AG04450 (cell line): ENCODE measurements at places on chromosomes 3 and 15.

- DNase-seq, result no peak
Observed at GRCh38 chr15:65052956-65053355, 7.8 kb downstream of the SLC51B start.

DNA sequence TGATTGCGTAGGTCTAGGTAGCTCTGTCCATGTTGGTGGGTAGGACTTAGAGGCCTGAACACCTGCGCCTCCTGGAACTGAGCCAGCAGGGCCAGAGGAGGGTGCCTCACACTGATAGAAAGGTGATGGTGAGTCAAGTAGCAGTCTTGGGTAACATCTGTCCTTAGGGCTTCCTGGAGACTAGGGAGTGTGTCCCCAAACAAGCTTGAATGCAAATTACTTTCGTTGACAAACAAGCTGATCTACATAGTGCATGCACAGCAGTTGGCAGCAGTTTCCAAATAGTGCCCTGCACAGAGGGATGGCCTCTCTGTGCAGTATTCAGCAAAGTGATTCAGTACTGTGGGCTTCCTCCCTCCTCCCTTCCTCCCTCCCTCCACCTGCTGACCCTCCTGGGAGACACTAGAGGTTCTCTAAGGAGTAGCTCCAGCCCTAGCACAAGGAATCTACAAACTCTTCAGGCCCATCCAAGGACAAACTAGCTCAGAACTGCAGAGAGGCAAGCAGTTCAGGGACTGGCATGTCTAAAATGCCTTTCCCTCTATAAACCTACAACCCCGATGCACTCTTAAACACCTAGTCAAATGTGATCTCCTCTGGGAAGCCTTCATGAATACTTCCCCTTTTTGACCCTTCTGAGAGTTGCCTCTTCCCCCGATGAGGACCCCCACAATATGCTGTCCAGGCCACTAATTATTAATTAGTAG is 61.0 kb downstream of the TLE3 start:
- no peak for DNase-seq

DNA sequence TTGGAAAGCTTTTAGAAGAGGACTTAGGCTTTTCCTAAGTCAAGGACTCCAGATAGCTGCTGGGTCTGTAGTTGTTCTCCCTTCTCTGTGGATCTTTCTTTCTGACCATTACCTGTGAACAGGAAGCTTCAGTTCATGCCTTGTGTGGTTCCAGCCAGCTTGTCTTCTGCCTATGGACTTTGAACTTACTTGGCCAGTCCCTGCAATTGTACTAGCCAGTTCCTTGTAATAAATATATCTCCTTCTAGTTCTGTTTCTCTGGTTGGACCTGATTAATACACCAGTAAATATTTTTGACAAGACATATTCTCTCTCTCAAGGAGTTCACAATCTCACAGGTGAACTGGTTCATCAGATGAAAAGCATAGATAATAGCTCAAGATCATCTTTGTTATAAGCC is 341.3 kb upstream of the DPPA4 start:
- no peak for DNase-seq

DNA sequence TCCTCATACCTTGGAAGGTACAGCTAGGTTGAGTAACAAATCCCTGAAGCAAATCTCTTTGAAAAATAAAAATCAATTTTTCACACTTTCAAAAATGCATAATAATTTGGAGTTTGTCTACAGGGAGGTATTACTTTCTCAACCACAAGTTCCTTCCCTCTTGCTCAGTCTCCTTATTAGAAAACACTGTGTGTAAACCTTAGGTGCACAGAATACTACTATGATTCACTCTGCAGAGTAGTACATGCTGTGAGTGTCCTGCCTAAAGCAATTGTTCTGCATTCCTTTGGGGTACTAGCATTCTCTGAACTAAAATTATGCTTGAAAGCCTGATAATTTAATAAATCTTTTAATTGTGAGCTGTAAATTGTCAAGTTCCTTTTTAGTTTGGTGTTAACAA is 115.9 kb upstream of the EPHA3 start:
- no peak for DNase-seq

GRCh38 chr3:120355486-120355885 is 6.3 kb upstream of the LRRC58 start:
- no peak for DNase-seq

DNA sequence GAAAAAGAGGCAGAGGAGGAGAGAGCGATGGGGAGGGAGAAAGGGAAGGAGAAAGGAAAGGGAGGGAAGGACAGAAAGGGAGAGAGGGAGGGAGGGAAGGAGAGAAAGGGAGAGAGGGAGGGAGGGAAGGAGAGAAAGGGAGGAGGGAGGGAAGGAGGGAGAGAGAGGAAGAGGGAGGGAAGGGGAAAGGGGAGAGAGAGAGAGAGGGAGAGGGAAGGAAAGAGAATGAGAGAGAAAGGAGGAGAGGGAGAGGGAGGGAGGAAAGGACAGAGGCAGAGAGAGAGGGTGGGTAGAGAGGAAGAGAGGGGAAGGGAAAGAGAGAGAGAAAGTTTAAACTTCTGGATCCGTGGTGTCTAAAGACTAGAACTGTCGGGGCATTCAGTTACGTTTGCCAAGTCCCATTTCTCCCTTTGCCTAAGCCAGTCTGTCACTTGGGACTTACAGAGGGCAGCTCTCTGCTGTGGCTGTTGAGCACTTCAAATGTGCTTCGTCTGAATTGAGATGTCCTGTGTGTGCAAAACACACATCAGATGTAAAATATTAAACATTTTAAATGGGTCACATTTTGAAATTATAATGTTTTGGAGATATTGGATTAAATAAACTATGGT is 62.6 kb downstream of the PLXNA1 start:
- no peak for DNase-seq

DNA sequence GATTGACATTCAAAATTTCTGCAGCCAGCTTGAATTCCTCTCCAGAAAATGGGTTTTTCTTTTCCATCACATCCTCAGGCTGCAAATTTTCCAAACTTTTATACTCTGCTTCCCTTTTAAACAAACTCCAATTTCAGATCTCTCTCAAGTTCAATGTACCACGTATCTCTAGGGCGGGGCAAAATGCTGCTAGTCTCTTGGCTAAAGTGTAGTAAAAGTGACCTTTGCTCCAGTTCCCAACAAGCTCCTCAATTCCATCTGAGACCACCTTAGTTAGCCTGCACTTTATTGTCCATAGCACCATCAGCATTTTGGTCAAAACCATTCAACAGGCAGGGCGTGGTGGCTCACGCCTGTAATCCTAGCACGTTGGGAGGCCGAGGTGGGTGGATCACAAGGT is 46.7 kb downstream of the NIPA2 start:
- DNase-seq, result no peak

DNA sequence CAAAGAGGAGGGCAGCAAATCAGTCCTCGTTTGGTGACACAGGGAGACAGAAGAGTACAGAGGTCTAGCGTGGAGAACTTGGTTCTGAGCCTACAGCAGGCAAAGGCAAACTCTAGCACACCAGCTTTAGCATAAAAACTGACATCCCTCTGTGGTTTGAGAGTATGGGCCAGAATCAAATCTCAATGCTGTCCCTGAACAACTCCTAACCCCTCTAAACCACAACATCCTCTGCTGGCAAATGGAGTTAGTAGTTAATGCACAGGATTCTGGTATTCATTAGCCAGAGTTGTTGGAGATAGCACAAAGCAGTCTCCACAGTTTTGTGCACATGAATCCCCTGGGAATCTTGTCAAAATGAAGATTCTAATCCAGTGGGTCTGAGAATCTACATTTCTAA is 315.8 kb downstream of the NTRK3 start:
- no peak for DNase-seq

DNA sequence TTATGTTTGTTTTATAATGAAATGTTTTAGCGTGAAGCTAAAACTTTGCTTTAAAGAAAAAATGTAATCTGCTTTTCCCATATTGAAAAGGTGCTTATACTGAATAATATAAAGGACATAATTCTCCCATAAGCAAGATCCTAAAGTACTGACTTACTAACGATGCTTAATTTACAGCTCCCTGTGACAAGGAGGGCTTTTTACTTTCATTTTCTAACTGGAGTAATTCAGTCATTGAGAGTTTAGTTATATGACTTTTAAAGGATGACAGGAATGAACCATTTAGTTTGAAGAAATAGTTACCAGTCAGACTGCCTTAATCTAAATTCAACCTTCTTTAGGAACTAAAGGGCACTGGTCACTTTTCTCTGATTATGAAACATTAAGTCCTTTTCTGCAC is 19.3 kb upstream of the ZPLD1 start:
- no peak for DNase-seq

GRCh38 chr15:35305946-35306345 is 220.9 kb upstream of the NANOGP8 start:
- peak; percentile 67 for DNase-seq

GRCh38 chr3:177474652-177475355 is 277.5 kb upstream of the TBL1XR1 start:
- DNase-seq, result no peak

- DNase-seq, result no peak
Observed at GRCh38 chr3:182179631-182180030, 467.9 kb downstream of the SOX2 start.

DNA sequence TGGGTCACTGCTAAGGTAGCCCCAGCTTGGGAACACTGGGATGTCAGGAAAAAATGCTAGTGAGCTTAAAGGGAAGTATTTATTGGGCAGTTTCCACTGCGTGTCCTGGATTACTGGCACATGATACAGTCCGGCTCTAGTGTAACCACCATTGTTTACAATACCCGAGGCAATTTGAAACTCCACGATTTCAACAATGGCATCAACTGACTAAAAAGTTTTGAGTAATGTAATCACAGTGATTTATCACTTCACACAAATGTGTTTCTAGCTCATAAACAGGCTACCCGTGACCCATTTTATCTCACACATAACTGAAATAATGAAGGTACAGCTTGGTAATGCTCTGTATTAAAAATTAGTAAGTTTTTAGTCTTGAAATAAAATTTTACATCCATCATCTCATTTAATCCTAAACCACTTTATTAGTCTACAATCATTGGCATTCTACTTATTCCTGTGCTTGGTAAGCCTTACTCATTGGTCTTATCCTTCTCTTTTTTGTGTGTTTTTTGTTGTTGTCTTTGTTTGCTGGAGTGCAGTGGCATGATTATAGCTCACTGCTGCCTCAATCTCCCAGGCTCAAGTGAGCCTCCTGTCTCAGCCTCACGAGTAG is 7.6 kb downstream of the ZMAT3 start:
- DNase-seq, result no peak

GRCh38 chr15:39623529-39623931 is 42.7 kb downstream of the THBS1 start:
- DNase-seq, result no peak
